HTR-8/SVneo (cell line): ENCODE measurements at places on chromosomes 16 and 17.

GRCh38 chr17:49106321-49107210, 26.0 kb upstream of the B4GALNT2 start:
- DNase-seq = no peak

GRCh38 chr17:69734656-69735055, 320.2 kb downstream of the MAP2K6 start:
- no peak for DNase-seq

DNA sequence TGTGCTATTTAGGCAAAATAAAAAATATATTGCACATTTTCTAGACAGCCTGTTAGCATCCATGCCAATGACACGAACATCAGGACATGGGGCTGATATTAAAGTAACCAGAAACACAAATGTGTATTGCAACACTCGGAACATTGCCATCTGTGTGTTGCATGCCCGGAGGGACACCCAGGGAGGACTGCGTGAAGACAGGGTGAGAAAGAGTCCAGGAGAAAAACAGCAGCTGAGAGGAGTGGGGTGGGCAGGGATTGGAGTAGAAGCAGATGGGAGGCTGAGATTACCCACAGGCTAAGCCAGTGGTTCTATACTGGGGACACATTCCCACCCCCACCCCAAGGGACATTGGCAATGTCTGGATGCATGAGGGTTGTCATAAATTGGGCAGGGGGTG, 114.8 kb downstream of the GRIN2A start:
- DNase-seq = no peak

GRCh38 chr16:13633391-13633861, 286.5 kb upstream of the ERCC4 start:
- no peak for DNase-seq

DNA sequence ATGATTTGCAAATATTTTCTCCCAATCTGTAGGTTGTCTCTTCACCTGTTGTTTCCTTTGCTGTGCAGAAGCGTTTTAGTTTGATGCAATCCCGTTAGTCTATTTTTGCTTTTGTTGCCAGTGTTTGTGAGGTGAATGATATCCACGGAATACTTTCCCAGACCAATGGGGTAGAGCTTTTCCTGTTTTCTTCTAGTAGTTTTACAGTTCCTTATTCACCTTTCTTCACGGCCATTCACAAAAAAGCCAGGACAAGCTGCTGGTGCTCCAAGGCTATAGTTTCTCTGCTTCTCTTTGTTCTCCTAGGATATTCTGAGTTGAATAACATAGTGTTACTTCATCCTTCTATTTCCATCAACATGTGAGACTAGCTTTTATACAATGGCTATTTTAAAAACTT, 98.7 kb downstream of the UTP18 start:
- no peak for DNase-seq

GRCh38 chr17:72927146-72927545, 165.3 kb downstream of the SLC39A11 start:
- DNase-seq = no peak

DNA sequence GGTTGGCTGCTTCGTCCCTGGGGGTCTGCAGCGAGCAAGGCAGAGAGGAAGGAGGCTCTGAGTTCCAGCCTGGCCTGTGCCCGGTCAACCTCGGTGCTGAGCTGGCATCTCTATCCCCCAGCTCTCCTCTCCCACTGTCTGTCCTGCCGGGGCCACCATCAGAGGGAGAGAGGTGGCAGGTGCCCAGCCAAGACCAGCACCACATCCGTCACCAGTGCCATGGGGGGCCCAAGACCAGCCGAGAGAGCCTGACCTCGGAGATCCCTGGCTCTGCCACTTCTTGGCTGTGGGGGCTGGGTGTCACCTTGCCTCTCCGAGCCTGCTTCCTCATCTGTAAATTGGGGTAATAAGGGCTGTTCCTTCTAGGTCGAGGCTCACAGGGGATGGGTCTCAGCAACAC, 560 bp upstream of the P2RX1 start:
- no peak for DNase-seq

- DNase-seq = no peak
These were observed 5.0 kb downstream of the ATF7IP2 start for GRCh38 chr16:10390867-10391266.
